ENCODE measurements at places on chromosomes 5 and 9.

GRCh38 chr5:41403846-41404245, 106.6 kb downstream of the PLCXD3 start:
- H3K27ac ChIP-seq, result no peak overlapping the region
- no peaks in the 10 kb centered on the region for H3K4me1 ChIP-seq
- DNase-seq, result no peak
- no peaks in the 10 kb centered on the region for H3K36me3 ChIP-seq
- no peaks in the 10 kb centered on the region for H3K27me3 ChIP-seq

DNA sequence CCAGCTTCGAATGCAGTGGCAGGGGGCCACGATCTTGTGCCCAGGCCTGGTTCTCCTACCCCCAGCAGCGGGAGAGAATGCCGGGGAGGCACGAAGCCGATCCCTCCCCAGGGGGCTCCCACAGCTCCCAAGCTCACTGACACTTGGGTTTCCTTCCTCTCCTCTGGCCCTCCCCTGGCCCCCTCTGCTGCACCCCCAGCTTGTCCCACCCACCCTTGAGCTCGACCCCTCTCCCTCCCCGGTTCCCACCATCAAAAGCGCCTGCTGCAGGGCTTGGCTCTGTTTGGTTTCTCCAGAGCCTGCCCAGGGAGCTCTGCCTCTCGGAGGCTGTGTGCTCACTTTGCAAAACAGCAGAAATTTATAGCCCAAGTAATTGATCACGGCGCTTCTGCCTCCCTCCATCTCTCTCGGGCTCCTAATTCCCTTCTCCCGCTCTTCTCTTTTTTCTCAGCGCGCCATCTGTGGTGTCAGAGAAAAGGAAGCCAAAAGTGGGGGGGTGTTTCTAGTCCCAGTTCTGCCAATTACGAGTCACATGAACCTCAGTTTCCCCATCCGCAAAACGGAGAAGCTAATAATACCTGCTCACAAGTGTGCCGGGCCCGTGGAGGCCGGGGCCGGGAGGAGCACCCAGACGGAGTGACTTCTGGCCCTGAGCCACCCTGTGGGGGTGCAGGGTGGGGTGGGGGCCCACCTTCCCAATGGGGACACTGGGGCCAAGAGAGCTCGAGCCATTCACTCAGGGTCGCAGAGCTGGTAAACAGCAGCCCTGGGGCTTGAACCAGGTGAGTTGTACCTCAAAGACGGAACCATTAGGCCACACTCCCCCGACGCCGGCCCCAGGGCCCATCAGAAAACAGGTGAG, 141.2 kb upstream of the IER5L start:
- H3K4me3 ChIP-seq, result no peak overlapping the region
- DNase-seq, result no peak
- H3K4me1 ChIP-seq, result peaks cover 22% of the 10 kb centered on the region
- no peaks in the 10 kb centered on the region for H3K27me3 ChIP-seq
- no peak overlapping the region for H3K27ac ChIP-seq
- no peaks in the 10 kb centered on the region for H3K36me3 ChIP-seq

DNA sequence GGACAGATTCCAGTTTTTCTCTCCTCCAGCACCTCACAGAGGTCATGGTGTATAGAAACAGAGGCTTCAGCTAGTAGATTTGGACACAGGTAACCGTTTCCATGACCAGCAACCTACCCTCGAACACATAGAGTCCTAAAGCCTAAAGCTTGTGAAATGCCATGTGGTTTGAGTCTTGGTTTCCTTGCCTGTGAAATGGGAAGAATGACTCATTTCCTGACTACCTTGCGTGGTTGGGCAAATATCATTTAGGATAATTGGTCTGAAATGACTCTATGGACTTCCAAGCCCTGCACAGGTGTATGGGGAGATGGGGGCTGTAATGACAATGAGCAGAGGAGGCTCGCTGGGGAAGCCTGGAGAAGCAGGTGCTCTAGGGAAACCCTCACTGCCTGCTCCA, 134.6 kb downstream of the TTLL11 start:
- no peak overlapping the region for H3K4me3 ChIP-seq
- no peaks in the 10 kb centered on the region for H3K4me1 ChIP-seq
- no peaks in the 10 kb centered on the region for H3K27me3 ChIP-seq
- H3K36me3 ChIP-seq, result no peaks in the 10 kb centered on the region
- H3K27ac ChIP-seq, result no peak overlapping the region
- DNase-seq, result no peak

- peaks cover 12% of the 10 kb centered on the region for H3K36me3 ChIP-seq
- no peak overlapping the region for H3K4me3 ChIP-seq
- no peak for DNase-seq
- peaks cover 14% of the 10 kb centered on the region for H3K4me1 ChIP-seq
Observed at GRCh38 chr5:132479111-132479951, 11.2 kb downstream of the IRF1 start.

- DNase-seq, result no peak
- no peaks in the 10 kb centered on the region for H3K27me3 ChIP-seq
- H3K36me3 ChIP-seq, result no peaks in the 10 kb centered on the region
- H3K27ac ChIP-seq, result no peak overlapping the region
- H3K4me1 ChIP-seq, result no peaks in the 10 kb centered on the region
- H3K4me3 ChIP-seq, result no peak overlapping the region
Observed at GRCh38 chr5:5788793-5789192, 366.3 kb downstream of the ICE1 start.

DNA sequence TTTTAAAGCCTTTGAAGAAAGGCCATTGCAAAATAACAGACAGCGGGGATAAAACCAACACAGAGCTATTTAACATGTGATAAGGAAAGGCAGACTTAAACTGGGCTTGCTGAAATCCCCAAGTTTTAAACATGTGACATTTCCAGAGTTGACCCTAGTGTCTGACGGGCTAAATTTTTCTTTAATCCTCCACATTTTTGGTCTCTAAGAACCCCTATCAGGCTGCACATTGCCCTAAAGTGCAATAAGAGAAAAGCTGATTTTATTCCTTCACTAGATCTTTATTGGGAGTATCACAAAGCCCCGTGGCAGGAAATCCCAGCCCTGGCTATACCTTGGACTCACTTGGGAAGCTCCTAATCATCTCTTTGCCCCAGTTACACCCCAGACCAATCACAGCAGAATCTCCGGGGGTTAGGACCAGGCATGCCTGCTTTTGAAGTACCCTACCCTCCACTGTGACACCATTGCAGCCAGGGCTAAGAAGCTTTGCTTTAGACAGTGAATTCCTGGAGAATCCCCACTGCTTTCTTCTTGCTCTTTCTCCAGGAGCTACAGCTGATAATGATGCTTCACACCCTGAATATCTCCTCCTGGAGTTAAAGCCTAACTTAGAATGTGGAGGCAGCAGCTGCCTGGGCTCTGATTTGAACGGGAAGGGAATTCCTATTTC, 20.1 kb upstream of the COL15A1 start:
- H3K36me3 ChIP-seq, result no peaks in the 10 kb centered on the region
- H3K27ac ChIP-seq, result peak overlapping the region; percentile 34
- no peaks in the 10 kb centered on the region for H3K27me3 ChIP-seq
- no peaks in the 10 kb centered on the region for H3K4me1 ChIP-seq
- no peak for DNase-seq
